ENCODE measurements at places on chromosomes 6 and 20. TPM values are rescaled to one million over a fixed set of nuclear protein-coding genes. Genes with fewer than 3 reads are reported as not detected.

- DNase-seq = no peak
Measured at GRCh38 chr20:3595541-3595940, 67.7 kb downstream of the GFRA4 start.

Gene NRSN1
- not detected for total RNA-seq

DNA sequence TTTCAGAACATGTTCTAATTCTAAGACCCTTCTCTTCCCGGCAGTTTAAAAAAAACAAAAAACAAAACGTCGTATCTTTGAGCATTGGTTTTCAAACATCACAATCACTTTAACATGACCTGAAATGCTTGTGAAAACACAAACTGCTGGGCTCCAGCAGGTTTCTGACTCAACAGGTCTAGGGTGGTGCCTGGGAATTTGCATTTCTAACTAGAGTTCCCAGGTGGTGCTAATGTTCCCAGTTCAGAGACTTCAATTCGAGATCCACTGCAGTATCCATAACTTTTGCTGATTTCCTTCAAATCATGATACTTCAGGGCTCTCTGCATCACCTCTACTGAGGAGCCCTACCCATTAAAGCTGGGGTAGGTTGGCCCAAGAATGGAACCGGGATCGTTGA, 850 bp upstream of the SMPDL3A start:
- no peak for DNase-seq

GRCh38 chr20:45041464-45042337, 59.2 kb downstream of the KCNS1 start:
- DNase-seq = no peak

Data from right cardiac atrium (tissue), 5 donors.